ENCODE measurements at places on chromosomes 16 and 17.

- DNase-seq: no peak
These were observed 590 bp downstream of the TMEM219 start for GRCh38 chr16:29962344-29962994.

DNA sequence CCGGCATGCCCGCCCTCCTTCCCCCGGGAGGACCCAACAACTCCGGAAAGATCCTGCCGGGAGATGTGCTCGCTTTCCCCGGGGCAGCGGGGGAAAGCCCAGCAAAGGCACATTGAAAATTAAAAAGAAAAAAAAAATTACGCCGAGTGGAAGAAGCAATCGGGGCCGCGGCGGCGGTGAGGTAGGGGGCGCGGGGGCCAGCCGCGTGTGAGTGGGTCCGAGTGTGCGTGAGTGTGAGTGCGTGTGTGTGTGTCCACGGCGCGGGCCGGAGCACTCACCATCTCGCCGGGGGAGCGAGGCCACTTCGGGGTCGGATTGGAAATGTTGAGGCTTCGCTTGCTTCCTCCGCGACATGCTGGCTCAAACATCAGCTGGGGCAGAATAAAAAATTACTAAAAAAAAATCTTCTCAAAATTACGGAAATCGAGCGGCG is at the start of gene SALL1:
Gene SALL1, minus strand, starts transcription at position 383 of the 433 bp plus-strand sequence. Its CDS starts 29 bp downstream, at position 354.
- no peak for DNase-seq

GRCh38 chr16:67111951-67112444 is 2.3 kb downstream of the PHAF1 start:
- no peak for DNase-seq

GRCh38 chr17:80263253-80264204 is 2.9 kb downstream of the RNF213 start:
- DNase-seq: no peak

- no peak for DNase-seq
These were observed 38.9 kb downstream of the MRPS23 start for GRCh38 chr17:57810721-57811637.

DNA sequence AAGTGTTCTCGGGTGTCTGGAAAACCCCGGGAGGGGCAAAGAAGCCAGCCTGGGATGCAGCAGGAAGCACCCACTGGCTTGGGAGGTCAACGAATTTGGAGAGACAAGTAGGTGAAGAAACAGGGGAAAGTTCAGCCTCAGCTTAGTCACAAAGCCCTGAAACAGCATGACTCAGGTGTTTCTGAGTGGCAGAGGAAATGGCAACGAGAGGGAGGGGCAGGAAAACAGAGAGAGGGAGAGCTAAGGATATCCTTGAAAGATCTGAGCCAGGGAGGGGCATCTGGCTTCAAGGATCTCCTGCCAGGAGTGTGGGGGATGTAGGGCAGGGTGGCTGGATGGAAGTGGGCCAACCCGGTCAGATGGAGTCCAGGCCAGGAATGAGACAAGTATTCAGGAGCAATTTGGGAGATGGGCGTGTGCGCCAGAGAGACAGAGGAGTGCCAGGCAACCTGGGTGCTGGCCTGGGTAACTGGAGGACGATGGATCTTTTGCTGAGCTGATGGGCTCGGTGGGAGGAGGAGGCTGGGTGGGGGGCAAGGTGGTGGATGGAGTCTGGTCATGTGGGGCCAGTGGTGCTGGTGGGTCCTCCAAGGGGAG is 27.2 kb downstream of the ABCC3 start:
- no peak for DNase-seq

GRCh38 chr16:65012357-65012756 is 109.5 kb downstream of the CDH11 start:
- no peak for DNase-seq

DNA sequence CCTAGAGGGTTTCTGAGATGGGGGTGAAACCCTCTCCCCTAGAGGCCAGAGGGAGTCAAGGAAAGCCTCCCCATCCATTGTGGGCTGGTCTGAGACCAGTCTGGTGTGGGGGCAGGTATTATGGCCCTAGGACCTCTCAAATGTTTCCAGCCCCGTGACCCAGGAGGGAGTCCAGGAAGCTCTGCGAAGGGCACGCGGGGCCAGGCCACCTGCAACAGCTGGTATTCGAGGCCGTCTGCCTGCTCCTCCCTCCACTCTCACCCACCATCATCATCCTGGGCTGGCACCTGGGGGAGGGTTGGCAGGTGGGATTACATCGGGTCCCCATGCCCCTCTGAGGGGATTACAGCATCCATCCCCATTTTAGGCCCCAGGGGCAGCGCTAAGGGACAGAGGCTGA is 38.1 kb upstream of the DLX4 start:
- DNase-seq: no peak

- DNase-seq: no peak
These were observed 36.1 kb downstream of the KCNJ2 start for GRCh38 chr17:70205401-70205800.

DNA sequence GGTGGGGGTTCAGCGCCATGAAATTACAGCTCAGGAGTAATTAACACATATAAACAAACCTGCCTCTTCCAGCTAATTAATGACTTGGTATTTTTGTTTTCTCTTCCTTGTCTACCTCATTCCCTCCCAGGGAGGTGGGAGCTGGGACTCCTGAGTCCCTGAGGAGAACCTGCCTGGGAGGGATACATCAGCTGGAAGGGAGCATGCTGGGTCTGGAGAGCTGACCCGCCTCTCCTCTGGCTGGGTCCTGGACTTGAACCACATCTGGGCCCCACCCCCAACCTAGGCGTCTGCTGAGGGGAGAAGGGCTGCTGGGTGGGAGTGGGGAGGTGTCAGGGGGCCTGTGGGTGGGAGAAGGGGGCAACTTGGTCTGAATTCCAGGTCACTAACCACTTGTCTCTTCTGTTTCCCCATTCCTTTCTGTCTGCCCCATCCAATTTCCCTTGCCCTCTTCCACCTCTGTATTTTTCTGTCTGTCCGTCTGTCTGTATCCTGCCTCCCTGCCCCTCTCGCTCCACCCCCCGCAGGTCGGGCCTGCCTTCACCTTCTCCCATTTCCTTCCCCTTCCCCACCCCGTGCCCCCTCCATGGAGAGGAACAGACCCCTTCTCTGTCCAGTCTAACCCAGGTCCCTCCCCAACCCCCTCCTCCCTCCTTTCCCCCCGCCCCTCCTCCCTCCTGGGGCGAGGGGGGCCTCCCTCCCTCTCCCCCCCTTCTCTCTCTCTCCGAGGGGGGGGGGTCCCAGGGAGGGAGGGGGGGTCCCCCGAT is at the start of gene NLGN2:
Gene NLGN2, plus strand, starts transcription at position 361 of the 767 bp plus-strand sequence. CDS start 411 bp downstream, outside the sequence.
- no peak for DNase-seq

GRCh38 chr16:28526201-28527099 is 12.3 kb downstream of the NUPR1 start:
- DNase-seq: no peak

- no peak for DNase-seq
These were observed 85.0 kb downstream of the NOG start for GRCh38 chr17:56678249-56679114.

Data from cortex of kidney (tissue), 1 donor.